WERI-Rb-1 (cell line): ENCODE measurements at places on chromosomes 1 and 21.

GRCh38 chr1:12078938-12079861 is 16.1 kb downstream of the TNFRSF8 start:
- peak; percentile 72 for DNase-seq

- no peak for DNase-seq
These were observed 11.6 kb downstream of the PDE9A start for GRCh38 chr21:42665026-42665425.

- DNase-seq, result no peak
These were observed 114.8 kb downstream of the MAB21L3 start for GRCh38 chr1:116226017-116226416.

GRCh38 chr1:154819628-154820590 is 50.2 kb downstream of the KCNN3 start:
- peak; percentile 89 for DNase-seq

- no peak for DNase-seq
These were observed 197.2 kb downstream of the HHAT start for GRCh38 chr1:210525716-210526454.

GRCh38 chr21:41024746-41025254 is 143.2 kb upstream of the BACE2 start:
- no peak for DNase-seq

DNA sequence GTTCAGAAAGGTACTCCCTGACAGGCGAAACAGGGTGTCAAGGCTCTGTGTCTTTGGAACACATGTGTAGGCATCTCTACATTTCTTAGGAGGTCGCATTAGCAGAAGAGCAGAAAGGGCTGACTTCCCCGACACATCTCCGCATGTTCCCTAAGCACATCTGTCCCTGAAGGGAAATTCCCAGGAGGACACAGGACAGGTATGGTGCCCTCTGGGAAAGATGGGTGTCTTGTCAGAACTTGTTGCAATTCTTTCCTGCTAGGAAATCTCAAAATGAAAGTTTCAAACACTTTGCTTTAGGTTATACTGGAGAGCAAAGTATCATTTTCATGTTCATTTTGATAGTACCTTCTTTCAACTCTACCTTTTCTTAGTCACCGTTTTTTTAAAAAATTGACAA is 2.0 kb downstream of the DSCAM start:
- no peak for DNase-seq

DNA sequence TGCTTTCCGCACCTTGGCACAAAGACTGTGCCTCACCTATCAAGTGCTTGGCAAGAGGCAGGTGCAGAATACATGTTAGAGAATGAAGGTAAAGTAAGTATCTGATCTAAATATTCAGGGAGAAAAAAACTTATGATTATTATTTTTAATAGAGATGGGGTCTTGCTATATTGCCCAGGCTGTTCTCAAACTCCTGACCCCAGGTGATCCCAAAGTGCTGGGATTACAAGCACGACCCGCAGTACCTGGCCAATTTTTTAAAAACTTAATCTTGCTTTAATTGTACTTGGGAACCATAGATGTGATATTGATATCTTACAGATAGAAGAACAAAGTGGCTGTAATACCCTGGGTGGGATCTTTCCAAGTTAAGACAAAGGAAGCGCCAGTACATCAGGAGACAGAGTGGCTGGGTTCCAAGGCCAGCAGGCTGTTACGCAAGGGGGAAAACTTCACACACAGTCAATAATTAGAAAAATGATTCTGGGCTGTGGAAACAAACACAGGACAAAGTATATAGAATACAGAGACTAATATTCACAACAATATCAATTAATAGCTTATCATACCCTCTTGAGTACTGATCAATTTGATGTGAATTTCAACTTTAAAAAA is 58.6 kb upstream of the ATP1A1 start:
- no peak for DNase-seq

GRCh38 chr1:235078480-235079381 is 49.9 kb downstream of the TOMM20 start:
- DNase-seq, result peak; percentile 67

GRCh38 chr1:39727221-39727931 is 11.3 kb upstream of the PPIE start:
- no peak for DNase-seq

- DNase-seq, result no peak
These were observed 30.7 kb downstream of the MYOM3 start for GRCh38 chr1:24081190-24081589.

DNA sequence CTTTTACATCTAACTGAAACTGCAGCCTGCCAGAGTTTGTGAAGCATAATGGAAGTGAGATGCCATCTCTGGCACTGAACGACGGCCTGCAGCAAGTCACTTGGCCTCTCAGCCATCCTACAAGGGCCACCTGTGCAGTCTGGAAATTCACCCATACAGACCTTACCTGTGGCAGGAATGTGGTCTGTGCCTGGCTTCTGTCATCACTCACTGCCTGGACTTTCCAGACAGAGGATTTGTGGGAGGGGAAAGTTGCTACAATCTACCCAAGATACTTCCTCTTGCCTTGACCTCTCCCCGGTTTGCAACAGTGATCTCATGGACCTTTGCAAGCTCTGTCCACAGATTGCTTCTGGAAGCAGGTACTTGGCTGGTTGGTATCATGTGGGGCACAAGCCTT is 58.4 kb upstream of the ATP1B1 start:
- no peak for DNase-seq
